NCI-H146 (cell line): ENCODE measurements at places on chromosomes 11 and 22.

DNA sequence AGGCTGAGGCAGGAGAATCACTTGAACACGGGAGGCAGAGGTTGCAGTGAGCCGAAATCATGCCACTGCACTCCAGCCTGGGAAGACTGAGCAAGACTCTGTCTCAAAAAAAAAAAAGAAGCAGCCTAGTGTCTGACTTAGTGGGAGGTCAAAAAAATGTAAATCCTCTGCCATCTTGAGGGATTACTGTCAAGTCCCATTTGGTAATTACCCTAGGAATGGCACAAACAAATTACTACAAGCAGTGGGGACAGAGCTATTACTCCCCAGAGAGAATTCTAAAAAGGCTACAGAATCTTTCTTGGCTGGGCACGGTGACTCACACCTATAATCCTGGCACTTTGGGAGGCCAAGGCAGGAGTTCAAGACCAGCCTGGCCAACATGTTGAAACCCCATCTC lies 3.8 kb downstream of the SERPING1 start:
- DNase-seq = no peak

DNA sequence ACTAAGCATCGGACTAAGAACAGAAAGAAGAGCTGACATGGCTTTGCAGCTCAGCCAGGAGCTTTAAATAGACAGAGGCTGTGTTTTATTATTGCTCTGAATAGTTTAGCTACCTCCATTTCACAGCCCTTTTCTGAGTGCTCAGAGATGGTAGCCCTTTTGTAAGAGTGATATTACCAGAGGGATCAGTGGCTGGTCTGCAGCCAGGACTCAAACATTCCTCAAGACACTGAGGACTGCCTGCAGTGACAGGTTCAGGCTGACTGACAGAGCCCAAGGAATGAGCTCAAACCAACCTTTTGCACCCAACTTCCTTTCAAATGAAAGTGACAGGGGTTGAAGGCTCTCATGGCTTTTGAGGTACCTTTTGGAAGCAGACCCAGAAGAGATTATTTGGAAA lies 189.0 kb downstream of the DDX10 start:
- no peak for DNase-seq

DNA sequence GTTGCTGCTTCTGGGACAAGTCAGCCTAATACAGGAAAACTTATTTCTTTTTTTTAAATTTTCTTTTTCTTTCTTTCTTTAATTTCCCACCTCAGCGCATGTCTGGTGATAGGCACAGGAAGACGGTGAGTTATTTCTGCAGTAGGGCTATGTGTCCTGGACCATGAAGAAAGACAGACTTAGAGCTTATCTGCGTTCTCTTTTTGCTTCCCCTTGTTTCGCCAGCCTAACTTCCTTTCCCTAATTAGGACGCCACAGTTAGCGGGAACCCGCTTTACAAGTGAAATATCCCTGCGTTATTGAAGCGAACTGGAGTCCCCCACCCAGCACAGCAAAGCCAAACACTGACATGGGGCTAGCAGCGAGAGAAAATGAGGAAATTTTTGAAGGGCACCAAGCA lies 8.6 kb downstream of the OR6M1 start:
- no peak for DNase-seq

- no peak for DNase-seq
Measured at GRCh38 chr11:103097279-103097678, 5.3 kb upstream of the DCUN1D5 start.

DNA sequence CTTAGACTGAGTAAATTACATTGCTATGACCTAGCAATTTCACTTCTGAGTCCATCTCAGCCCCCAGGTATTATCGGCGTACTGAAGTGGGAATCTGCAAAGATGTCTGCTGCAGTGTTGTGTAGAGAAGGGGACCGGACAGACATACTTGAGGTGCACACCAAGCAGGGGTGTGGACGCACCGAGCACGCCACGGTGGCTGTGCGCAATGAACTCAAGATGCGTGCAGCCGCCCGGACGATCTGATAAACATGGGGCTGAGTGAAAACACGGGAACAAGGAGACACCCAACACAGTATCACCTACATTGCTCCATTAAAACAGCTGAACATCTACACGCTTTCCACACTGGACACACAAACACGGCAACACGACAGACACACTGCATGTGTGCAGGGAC lies 454.3 kb downstream of the OPCML start:
- DNase-seq = no peak

DNA sequence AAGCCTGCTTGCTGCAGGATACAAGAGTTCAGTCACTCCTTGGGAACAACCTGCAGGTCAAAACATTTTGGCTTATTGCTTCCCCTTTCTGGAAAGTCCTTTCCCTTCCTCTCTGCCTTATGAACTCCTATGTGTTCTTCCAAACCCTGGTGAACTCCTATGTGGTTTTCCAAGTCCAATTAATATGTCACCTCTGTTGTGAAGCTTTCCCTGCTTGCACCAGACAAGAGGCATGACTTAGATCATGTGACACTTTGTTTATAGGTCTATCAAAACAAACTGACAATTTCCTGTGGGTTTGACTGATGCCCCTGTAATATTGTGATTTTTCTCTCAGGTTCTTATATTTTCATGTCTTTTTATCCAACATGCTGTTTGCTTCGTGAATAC lies 64.2 kb downstream of the ENDOD1 start:
- DNase-seq = no peak

DNA sequence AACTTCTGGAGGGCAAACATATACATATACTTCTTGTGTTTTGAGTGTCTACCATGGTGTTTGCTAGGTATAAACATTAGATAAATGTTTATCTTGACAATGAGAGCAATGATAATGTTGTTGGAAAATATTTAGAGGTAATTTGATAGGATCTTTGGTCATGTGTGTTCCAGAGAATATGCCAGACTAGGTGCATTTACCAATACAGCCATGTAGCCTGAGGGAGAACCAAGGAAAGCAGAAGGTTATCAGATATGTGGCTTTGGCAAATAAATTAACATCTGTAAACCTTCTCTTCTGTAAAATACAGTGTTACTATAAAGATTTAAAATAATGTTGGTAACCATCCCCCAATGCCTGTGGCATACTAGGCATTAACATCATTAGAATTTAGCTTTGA lies 226.8 kb downstream of the C11orf87 start:
- no peak for DNase-seq

DNA sequence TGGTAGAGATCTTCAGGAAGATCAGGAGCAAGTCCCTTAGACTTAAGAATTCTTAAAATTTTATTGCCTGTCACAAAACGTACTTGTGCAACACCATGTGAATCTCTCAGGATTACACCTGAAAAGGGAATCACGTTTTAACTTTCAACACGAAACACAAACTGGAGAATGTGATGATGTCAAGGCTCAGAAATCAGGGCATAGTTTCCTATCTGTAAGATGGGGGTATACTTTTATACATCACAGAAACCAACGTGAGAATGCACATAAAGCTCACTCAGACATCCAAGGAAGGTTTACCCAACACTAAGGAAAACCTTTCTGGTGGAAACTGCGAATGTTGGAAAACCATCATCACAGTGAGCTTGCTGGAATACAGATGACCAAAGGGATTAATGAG lies 2.0 kb downstream of the RPS13 start:
- DNase-seq = no peak

DNA sequence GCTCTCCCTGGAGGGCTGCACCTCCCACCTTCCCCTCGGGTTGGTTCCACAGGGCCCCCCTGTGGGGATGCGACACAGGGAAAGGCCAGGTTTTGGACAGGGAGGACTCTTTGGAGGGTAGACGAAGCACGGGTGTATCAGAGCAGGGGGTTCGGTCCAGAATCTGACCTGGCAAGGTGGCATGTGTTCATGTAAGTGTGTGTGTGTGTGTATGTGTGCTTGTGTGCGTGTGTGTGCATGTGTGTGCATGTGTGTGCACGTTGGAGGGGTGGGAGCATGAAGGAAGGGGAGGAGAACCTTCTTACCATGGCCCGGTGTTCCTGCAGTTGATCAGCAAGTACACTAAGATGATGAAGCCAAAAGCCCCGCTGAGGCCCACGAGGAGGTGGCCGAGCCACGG lies 14.7 kb downstream of the IL2RB start:
- no peak for DNase-seq

GRCh38 chr11:67288452-67289225 lies 464 bp upstream of the ANKRD13D start:
- DNase-seq = peak; percentile 95
